Fibroblast of lung (primary cell): ENCODE measurements at places on chromosomes 7 and 10. TPM values are rescaled to one million over a fixed set of nuclear protein-coding genes. Genes with fewer than 3 reads are reported as not detected.

PRPS1L1 gene
- not detected in 2 replicates for total RNA-seq

DNA sequence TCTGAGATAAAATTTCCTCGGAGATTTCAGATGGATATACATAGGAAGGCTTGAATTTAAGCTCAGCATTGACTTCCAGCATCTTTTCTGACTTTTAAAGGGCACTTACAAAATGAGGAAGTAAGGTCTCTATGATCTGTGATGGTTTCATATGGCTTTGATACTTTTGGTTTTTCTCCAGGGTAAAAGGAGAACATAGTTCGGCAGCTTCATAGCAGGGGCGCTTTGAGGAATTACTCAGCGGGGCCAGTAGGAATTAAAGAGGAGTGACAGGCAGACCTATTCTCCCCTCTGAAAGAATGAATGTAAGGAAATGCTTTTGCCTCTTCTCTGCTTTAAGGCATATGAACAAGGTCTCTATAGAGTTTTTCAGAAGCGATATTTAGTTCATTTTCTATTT lies 80.0 kb upstream of the PCDH15 start:
- no peaks in the 10 kb centered on the region for H3K27me3 ChIP-seq
- H3K36me3 ChIP-seq, result no peaks in the 10 kb centered on the region
- H3K27ac ChIP-seq, result no peak overlapping the region
- no peaks in the 10 kb centered on the region for H3K4me1 ChIP-seq
- no peak overlapping the region for H3K4me3 ChIP-seq
- no peak for DNase-seq

GRCh38 chr10:121134711-121135110 lies 283.5 kb downstream of the WDR11 start:
- no peak overlapping the region for H3K4me3 ChIP-seq
- DNase-seq, result no peak
- H3K36me3 ChIP-seq, result no peaks in the 10 kb centered on the region
- H3K27me3 ChIP-seq, result no peaks in the 10 kb centered on the region
- no peaks in the 10 kb centered on the region for H3K4me1 ChIP-seq

DNA sequence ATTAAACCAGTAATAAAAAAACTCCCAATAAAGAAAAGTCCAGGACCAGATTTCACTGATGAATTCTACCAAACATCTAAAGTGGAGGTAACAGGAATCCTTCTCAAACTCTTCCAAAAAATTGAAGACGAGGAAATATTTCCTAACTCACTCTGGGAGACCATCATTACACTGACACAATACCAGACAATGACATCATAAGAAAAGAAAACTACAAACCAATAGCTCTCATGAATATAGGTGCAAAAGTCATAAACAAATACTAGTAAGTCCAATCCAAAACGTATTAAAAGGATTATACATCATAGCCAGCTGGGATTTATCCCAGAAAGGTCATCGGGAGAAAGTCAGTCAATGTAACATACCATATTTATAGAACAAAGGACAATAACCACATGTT lies 94.0 kb upstream of the RAB18 start:
- no peak for DNase-seq
- no peaks in the 10 kb centered on the region for H3K36me3 ChIP-seq
- no peaks in the 10 kb centered on the region for H3K27me3 ChIP-seq
- no peaks in the 10 kb centered on the region for H3K4me1 ChIP-seq

- no peaks in the 10 kb centered on the region for H3K36me3 ChIP-seq
- H3K4me1 ChIP-seq, result no peaks in the 10 kb centered on the region
- H3K27me3 ChIP-seq, result no peaks in the 10 kb centered on the region
- no peak overlapping the region for H3K4me3 ChIP-seq
- DNase-seq, result no peak
Measured at GRCh38 chr10:132458586-132459300, 61.7 kb downstream of the PWWP2B start.

DNA sequence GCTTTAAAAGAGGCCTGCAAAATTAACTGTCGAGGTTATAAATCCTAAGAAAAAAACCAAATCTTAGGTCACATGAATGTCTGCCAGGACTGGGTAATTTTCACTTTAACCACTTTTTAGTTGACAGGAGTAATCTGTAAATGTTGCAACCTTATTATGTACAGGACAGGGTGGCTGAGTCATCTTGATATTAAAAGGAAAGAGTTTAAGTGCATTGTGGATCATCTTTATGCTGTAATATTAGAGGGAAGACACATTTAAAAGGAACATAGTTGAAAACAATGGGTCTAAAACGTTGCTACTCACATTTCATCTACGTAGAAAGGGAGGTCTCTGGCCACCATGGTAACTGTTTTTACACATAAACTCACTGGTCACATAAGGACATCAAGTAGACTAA lies 115.5 kb downstream of the LSMEM1 start:
- no peak overlapping the region for H3K27ac ChIP-seq
- H3K4me1 ChIP-seq, result no peaks in the 10 kb centered on the region
- no peaks in the 10 kb centered on the region for H3K27me3 ChIP-seq

- no peak overlapping the region for H3K27ac ChIP-seq
- no peaks in the 10 kb centered on the region for H3K36me3 ChIP-seq
- peaks cover 3% of the 10 kb centered on the region for H3K4me1 ChIP-seq
- peak; percentile 60 for DNase-seq
- H3K27me3 ChIP-seq, result no peaks in the 10 kb centered on the region
Measured at GRCh38 chr7:20408467-20408826, 77.7 kb downstream of the ITGB8 start.

DNA sequence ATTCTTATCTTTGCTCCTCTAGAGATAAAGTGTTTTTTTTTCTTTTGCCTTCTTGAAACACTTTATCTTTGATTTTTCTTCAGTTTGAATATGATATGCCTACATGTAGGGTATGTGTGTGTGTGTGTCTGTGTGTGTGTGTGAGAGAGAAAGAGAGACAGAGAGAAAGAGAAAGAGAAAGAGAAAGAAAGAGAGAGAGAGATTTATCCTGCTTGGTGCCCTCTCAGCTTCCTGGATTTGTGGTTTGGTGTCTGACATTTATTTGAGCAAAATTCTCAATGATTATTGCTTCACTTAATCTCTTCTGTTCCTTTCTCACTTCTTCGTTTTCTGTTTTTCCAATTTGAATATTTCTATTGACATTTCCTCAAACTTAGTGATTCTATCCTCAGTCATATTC lies 60.3 kb downstream of the RAB18 start:
- no peaks in the 10 kb centered on the region for H3K36me3 ChIP-seq
- no peaks in the 10 kb centered on the region for H3K4me1 ChIP-seq
- no peak overlapping the region for H3K4me3 ChIP-seq
- H3K27ac ChIP-seq, result no peak overlapping the region
- H3K27me3 ChIP-seq, result no peaks in the 10 kb centered on the region

- H3K4me3 ChIP-seq, result no peak overlapping the region
- no peaks in the 10 kb centered on the region for H3K36me3 ChIP-seq
- no peaks in the 10 kb centered on the region for H3K27me3 ChIP-seq
- H3K4me1 ChIP-seq, result no peaks in the 10 kb centered on the region
Measured at GRCh38 chr7:38880035-38880434, 29.0 kb downstream of the VPS41 start.

GRCh38 chr7:104978460-104978859 lies 35.5 kb upstream of the KMT2E start:
- peak overlapping the region; percentile 75 for H3K27ac ChIP-seq
- DNase-seq, result no peak
- no peaks in the 10 kb centered on the region for H3K27me3 ChIP-seq
- no peak overlapping the region for H3K4me3 ChIP-seq
- no peaks in the 10 kb centered on the region for H3K36me3 ChIP-seq

GRCh38 chr10:71868192-71868697 lies 17.2 kb upstream of the PSAP start:
- DNase-seq, result peak; percentile 93
- no peak overlapping the region for H3K4me3 ChIP-seq
- H3K27me3 ChIP-seq, result no peaks in the 10 kb centered on the region
- H3K27ac ChIP-seq, result no peak overlapping the region
- H3K4me1 ChIP-seq, result peaks cover 14% of the 10 kb centered on the region
